ENCODE measurements at places on chromosomes 5 and 9. TPM values are rescaled to one million over a fixed set of nuclear protein-coding genes. Genes with fewer than 3 reads are reported as not detected.

DNA sequence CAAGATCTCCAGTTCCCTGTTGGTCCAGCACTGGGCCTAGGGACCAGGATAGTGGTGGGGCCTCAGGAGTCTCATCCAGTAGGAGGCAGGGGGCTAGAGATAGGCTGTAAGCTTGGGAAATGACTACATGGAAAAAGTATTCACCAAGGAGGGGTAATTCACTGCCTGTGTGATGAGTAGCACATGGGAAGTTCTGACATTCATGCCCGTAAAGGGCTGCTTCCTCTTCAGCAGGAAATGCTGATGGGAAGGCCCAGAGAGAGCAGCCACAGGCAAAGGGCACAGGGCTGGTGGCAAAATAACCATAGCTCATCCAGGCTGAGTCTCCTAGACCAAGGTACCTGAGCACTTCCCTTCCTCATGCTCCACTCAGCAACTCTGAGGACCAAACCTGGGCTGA is 23.1 kb upstream of the FRRS1L start:
- DNase-seq: no peak

GRCh38 chr5:65927503-65928321 is 1.3 kb downstream of the ERBIN start:
- DNase-seq: no peak

DNA sequence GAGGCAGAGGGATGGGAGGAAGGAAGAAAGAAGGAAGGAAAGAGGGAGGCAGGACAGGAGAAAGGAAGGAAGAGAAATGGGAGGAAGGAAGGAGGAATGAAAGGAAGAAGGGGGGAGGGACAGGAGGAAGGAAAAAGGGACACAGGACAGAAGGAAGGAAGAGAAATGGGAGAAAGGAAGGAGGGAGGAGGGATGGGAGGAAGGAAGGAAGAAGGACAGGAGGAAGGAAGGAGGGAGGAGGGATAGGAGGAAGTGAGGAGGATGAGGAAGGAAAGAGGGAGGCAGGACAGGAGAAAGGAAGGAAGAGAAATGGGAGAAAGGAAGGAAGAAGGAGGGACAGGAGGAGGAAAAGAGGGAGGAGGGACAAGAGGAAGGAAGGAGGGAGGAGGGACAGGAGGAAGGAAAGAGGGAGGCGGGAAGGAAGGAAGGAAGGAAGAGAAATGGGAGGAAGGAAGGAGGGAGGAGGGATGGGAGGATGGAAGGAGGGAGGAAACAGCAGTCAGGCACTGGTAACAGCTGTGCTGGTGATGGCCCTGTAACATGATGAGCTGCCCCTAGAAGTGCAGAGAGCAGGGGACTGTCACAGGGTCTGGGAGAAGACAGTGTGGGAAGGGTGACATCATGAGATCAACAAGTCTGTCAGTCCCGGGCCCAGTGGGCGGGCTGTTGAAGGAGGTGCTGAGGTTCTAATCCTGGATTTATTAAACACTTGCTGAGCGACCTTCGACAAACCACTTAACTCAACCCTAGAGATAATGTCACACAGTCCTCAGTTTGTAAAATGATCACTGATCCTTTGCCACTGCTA is 10.7 kb upstream of the IRX1 start:
- no peak for DNase-seq

- no peak for DNase-seq
Observed at GRCh38 chr5:175484322-175484721, 6.0 kb downstream of the SFXN1 start.

- DNase-seq: no peak
Observed at GRCh38 chr5:172867761-172868435, 33.8 kb downstream of the ERGIC1 start.

GRCh38 chr9:34891386-34891785 is 66.7 kb upstream of the PHF24 start:
- DNase-seq: no peak

- DNase-seq: no peak
Observed at GRCh38 chr5:154421868-154422267, 23.9 kb upstream of the SAP30L start.

MTAP gene
- 42.5 TPM for total RNA-seq

GRCh38 chr5:93343570-93343969 is 237.4 kb downstream of the NR2F1-AS1 start:
- no peak for DNase-seq

- DNase-seq: no peak
Observed at GRCh38 chr5:55497712-55498111, 37.1 kb downstream of the PLPP1 start.

- no peak for DNase-seq
Observed at GRCh38 chr5:171954721-171955120, 51.7 kb downstream of the FBXW11 start.

APBA1 gene
- total RNA-seq: 11.1 TPM
